Activated CD8-positive, alpha-beta memory T cell treated with anti-CD3 and anti-CD28 coated beads for 24 hours (primary cell): ENCODE measurements at places on chromosomes 3 and 15.

DNA sequence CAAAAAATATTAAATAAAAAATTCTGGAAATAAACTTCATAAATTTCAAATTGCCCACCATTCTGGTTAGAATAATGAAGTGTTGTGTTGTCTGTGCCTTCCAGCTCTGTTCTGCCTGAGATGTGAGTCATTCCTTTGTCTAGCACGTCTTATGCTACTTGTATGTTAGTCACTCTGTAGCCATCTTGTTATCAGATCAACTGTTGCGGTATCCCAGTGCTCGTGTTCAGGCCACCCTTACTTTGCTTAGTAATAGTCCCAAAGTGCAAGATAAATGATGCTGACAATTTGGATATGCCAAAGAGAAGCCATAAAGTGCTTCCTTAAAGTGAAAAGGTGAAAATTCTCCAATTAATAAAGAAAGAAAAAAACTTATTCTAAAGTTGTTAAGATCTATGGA is 527.5 kb downstream of the NAALADL2 start:
- no peak for DNase-seq

GRCh38 chr3:46135475-46135874 is 72.6 kb downstream of the CCR1 start:
- DNase-seq: no peak

DNA sequence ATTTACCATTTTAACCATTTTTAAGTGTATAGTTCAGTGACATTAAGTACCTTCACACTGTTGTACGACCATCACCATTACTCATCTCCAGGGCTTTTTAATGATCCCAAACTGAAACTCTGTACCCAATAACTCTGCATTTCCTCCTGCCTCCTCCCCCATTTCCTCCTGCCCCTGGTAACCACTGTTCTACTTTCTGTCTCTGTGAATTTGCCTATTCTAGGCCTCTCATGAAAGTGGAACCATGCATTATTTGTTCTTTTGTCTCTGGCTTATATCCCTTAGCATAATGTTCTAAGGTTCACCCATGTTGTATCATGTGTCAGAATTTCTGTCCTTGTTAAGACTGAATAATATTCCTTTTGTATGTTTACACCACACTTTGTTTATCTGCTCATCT is 154.2 kb downstream of the MECOM start:
- no peak for DNase-seq

- DNase-seq: no peak
Observed at GRCh38 chr3:113079218-113079961, 88.6 kb downstream of the GTPBP8 start.

- no peak for DNase-seq
Observed at GRCh38 chr3:81451140-81451539, 310.3 kb downstream of the GBE1 start.

GRCh38 chr15:68042156-68042854 is 11.8 kb upstream of the PIAS1 start:
- DNase-seq: no peak

DNA sequence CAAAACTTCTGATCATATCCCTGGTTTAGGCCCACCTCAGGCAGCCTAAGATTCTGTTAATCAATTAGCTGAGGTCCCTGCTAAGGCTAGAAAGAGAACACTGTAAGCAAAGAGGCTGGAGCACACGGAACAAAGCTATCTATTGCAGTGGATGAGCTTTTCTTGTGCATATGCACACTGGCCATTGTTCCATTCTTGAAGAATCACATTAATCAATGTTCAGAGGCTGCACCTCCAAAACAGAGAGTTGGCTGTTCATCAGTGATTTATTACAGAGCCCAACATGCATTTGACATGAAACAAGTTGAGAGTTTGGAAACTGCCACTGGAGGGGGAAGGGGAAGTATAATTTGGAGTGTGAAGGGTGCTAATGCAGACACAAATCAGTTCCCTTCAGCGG is 873.0 kb downstream of the ROBO1 start:
- DNase-seq: no peak
